Activated CD8-positive, alpha-beta memory T cell treated with anti-CD3 and anti-CD28 coated beads for 1 hour (primary cell): ENCODE measurements at places on chromosomes 16 and 17.

GRCh38 chr16:1610071-1610898, 1.6 kb downstream of the IFT140 start:
- DNase-seq = peak; percentile 77

- DNase-seq = no peak
These were observed 28.5 kb upstream of the MAF start for GRCh38 chr16:79628988-79629387.

GRCh38 chr16:28873543-28874201, 4.6 kb upstream of the ATP2A1 start:
- no peak for DNase-seq

DNA sequence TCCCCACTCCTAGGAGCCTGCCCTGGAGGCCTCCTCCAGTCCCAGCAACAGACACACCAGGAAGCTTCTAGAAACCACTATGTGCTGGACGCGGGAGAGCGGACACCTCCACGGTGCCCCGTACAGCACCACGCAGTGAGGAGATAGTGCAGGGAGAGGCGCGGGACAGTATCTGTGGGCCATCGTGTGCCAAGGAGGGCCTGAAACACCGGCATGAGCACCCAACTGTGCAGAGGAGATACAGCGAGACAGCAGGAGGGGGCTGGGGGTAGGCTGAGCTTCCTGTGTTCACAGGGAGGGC, 57.7 kb downstream of the ZNF778 start:
- no peak for DNase-seq

- no peak for DNase-seq
These were observed 34.2 kb downstream of the CDH13 start for GRCh38 chr16:82660966-82661365.

- DNase-seq = no peak
These were observed at the start of gene DERL2 for GRCh38 chr17:5485270-5486205. Gene DERL2 (minus strand): TSS chr17:5486178. CDS start chr17:5486161, 17 bp downstream.

GRCh38 chr17:17082878-17083277, 40.6 kb downstream of the MPRIP start:
- DNase-seq = no peak

DNA sequence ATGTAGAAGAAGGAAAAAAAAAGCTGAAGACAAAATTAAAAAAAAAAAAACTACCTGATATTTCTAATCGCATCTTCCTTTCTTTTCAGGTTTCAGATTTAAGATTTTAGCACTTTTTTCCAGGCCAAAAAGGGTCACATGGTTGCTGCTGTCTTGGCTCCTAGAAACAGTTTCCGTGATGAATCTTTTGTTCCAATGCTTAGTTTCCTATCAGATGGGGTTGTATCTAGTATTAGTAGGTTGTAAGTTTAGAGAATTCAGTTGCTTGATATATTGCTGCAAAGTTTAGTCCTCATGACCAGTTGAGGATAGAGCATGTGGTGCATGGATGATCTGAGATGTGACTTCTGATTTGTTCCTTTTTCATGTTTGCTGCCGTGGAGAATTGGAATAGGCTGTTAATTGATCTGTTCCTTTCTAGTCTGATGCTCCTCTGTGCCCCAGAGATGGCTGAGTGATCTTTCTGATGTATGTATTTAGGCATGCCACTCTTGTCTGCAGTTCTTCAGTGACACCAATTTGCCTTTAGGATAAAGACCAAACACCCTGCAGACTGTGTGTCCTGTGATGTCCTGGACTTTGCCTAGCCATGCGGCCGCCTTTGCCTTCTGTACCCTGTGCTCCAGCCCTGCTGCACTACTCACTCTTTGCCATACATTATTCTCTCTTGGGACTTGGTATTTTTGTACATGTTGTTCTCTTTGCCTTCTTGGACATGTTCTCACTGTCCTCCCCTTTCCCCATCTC, 94.0 kb downstream of the MRTFB start:
- DNase-seq = no peak

GRCh38 chr17:39170109-39170508, 4.1 kb upstream of the ARL5C start:
- DNase-seq = no peak

DNA sequence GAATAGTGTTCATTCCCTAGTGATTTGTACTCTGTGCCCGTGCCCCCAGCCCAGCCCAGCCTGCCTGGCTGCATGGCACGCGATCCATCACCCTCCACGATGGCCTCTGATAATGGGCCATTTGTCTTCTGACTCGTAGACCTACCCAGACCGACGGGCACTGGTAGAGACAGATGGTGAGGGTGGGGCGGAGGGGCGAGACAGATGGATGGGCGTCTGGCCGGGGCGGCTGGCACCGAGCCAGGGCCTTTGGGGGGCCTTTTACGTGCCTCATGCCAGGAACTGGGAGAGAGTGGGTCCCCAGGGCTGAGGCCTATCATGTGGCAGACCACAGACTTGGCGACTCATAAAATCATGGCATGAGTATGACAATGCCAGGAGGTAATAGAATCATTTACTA, 25.4 kb downstream of the CRHR1 start:
- no peak for DNase-seq

DNA sequence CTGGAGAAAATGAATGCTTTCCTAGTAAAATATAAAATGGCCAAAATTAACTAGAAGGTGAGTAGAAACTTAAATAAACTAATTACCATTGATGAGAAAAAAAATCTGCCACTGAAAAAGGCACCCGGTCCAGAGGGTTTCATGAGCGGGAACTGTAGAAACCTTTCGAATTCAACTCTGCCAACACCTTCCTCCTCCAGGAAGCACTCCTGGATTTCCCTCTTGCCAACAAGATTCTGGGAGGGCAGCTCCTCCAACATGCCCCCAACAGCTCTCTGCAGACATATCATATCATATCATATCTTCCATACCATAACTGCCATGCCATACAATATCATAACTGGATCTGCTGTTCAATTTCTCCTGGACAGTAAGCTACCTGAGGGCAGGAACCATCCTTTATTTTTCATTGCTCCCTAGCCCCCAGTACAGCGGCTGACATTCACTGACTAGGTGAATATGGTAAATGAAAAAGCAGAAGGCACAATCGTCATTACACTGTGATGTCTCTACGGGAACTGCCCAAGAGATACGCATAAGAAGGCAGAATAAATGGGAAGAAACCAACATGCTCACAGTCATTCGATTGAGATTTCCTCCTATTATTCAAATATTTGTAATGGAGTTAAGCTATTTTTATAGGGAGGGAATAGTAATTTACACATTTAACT, 9.2 kb downstream of the ARHGAP27 start:
- no peak for DNase-seq

DNA sequence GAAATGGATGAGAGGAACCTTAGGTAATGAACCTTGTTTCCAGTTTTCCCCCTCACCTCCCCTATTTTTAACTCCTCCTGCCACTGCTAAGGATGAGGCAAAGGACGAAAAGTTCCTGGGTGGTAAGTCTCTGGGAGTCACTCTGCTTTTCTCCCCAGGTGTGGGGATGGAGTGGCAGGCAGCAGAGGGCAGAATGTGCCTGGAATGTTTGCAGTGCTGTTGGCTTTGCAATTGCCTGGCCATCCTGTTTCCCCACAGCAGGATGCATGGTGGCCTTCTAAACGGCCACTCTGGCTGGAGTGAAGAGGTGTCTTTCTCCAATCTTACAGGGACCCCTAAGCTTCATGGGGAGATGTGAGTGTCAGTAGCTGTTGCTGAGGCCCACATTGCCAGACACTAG, 432.5 kb upstream of the ZFHX3 start:
- no peak for DNase-seq

DNA sequence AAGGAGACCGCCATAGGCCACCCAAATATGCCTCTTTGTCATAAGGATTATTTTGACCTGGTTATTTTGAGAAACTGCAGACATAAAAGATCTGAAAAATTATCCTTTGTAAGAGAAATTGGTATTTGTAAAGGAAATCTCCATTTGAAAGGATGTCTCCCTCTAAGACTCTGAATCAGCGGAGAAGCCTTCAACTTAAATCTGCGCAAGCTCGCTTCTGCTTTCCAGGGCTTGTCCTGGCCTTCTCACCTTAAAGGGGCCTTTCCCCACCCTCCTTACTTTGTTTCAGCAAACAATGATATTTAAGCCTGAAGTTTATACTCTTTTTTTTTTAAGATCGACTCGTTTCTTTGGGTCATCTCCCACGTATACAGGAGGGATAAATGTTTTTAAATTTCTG, 34.5 kb downstream of the HSBP1 start:
- DNase-seq = no peak

GRCh38 chr17:56290802-56291118, 137.5 kb downstream of the ANKFN1 start:
- no peak for DNase-seq

- peak; percentile 81 for DNase-seq
These were observed at the start of gene COASY for GRCh38 chr17:42561897-42562387. Gene COASY (plus strand): TSS chr17:42562148. CDS start chr17:42562623, 475 bp downstream.
